ENCODE measurements at places on chromosomes 1 and 21.

- DNase-seq = no peak
Measured at GRCh38 chr1:227306689-227307088, 11.6 kb downstream of the CDC42BPA start.

DNA sequence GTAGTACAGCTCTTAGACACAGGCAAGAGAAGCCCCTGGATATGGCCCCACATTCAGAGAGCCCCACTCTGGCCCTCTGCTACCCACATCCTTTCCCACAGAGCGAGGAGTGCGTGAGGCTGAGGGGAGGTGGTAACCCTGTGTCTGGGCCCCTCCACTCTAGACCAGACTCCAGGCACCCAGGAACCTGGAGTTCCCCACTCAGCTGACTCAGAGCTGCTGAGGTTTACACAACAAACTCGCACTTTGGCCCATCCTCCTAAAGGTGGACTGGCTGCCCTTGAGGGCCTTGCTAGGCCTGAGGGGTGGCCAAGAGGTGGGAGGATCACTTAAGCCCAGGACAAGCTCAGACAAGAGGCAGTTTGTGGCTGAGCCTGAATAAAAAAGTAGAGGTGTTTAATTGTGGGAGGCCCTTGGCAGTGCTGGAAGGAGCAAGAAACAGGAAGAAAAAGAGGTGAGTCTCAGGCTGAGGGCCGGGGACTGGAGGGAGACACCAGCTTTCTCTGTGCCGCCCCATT, 10.7 kb downstream of the MR1 start:
- no peak for DNase-seq

GRCh38 chr1:91653183-91653582, 152.5 kb downstream of the CDC7 start:
- DNase-seq = no peak

DNA sequence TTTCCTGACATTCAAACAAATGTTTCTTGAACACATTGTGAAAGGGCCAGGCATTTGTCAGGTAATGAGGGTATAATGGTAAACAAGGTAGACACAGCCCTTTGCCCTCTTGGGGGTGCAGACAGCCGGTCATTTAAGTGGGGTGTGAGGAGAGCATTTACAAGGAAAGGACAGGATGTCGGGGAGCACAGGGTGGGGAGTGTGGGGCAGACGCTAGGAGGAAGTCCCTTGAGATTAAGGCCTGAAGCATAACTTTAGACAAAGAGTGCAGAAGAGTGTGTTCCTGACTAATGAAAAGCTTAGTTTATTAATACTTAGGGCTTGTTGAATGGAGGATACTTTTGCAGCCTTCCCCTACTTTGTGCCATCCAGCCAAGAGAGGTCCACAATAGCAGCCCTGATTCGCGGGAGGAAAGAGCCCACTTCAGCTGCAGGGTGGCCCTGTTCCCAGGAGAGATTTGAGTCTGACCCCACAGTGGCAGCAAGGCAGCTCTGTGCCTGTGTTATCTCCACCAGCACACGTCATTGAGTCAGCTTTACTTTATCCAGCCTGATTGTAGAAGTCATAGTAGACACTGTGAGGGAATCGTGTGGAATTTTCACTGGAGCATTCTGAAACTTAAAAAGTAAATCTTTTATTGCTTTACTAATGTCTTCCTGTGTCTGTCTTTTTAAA, 35.1 kb downstream of the MPZL1 start:
- DNase-seq = no peak

DNA sequence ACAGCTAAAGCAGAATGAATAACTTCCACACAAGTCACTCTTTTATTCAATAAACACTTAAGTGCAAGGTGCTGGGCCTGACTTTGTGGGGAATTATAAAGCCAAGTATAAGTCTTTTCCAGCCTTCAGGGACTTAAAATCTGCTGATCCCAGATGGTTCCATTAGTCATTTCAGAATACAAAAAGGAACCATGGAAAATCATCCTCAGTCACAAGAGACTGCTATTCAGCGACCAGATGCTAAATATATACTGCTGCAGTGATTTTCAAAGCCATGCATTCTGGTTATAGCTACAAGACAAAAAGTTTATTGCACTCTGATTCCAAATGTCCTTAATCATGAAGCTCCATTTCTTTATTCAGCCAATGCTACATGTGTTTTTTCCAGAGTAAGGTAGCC, 25.7 kb downstream of the GLMN start:
- no peak for DNase-seq

- DNase-seq = peak; percentile 81
Measured at GRCh38 chr1:30911059-30911954, 2.7 kb upstream of the SDC3 start.

DNA sequence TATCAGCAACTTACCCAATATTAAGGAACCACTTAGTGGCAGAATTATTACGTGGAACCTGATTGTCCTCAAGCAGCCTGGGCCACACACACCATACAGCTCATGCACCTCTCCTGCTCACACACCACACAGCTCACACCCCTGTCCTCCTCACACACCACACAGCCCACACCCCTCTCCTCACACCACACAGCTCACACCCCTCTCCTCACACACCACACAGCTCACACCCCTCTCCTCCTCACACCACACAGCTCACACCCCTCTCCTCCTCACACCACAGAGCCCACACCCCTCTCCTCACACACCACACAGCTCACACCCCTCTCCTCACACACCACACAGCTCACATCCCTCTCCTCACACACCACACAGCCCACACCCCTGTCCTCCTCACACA, 36.8 kb upstream of the LAMC2 start:
- no peak for DNase-seq

GRCh38 chr1:231534703-231535159, 6.3 kb downstream of the TSNAX start:
- no peak for DNase-seq

GRCh38 chr21:40562242-40563002, 284.5 kb downstream of the DSCAM start:
- DNase-seq = no peak

GRCh38 chr1:94245747-94246438, 8.5 kb upstream of the ARHGAP29 start:
- DNase-seq = no peak

GRCh38 chr1:214014730-214015129, 27.0 kb downstream of the PROX1 start:
- DNase-seq = no peak

DNA sequence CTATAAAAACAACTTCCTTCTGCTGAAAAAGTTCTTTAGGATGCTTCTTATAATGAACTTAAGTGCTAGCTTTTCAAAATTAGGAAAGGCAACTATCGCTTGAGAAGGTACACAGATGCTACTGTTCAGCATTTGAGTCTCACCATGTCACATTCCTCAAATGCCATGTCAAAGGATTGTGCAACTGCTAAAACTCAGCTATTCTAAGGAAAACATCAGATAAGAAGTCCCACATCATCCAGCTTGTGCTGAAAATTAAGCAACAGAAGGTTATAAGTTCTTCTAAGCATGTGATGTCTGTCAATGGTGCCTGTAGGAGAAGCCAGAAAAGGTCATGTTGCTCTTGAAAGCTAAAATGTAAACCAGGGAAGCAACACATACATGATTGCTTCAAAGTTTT, 36.5 kb downstream of the MCOLN2 start:
- peak; percentile 22 for DNase-seq

GRCh38 chr21:32278103-32278502, 746 bp downstream of the MIS18A start:
- DNase-seq = no peak

DNA sequence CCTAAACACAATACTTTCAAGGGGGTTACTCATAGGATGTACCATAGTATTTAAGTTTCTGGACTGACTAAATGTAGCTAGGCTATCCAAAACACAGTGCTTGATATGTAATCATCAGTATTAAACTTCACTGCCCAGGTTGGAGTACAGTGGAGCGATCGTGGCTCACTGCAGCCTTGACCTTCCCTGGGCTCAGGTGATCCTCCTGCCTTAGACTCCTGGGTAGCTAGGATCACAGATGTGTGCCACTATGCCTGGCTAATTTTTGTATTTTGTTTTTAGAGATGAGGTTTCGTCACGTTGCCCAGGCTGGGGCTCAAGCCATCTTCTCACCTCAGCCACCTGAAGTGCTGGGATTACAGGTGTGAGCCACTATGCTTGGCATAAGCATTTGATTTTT, 10.6 kb downstream of the NASP start:
- DNase-seq = no peak

DNA sequence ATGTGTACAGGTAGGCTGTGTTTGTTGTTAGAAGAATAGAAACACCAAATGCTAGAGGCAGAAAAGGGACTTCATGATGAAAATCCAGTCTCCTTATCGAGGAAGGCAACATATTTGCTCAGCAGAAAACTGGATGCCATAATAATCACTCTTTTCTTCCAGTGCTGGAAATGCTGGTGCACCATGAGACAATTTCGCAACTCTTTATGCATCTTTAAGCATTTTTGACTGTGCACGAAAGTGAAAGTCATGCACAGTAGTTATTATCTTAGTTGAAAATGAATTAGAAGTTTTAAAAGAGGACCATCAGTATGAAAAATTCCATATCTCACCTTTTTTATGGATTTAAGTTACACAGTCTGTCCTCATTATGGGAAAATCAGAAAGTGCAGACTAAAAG, 29.1 kb downstream of the SMYD2 start:
- no peak for DNase-seq

GRCh38 chr1:73611681-73612080, 586.3 kb downstream of the LRRIQ3 start:
- DNase-seq = no peak

DNA sequence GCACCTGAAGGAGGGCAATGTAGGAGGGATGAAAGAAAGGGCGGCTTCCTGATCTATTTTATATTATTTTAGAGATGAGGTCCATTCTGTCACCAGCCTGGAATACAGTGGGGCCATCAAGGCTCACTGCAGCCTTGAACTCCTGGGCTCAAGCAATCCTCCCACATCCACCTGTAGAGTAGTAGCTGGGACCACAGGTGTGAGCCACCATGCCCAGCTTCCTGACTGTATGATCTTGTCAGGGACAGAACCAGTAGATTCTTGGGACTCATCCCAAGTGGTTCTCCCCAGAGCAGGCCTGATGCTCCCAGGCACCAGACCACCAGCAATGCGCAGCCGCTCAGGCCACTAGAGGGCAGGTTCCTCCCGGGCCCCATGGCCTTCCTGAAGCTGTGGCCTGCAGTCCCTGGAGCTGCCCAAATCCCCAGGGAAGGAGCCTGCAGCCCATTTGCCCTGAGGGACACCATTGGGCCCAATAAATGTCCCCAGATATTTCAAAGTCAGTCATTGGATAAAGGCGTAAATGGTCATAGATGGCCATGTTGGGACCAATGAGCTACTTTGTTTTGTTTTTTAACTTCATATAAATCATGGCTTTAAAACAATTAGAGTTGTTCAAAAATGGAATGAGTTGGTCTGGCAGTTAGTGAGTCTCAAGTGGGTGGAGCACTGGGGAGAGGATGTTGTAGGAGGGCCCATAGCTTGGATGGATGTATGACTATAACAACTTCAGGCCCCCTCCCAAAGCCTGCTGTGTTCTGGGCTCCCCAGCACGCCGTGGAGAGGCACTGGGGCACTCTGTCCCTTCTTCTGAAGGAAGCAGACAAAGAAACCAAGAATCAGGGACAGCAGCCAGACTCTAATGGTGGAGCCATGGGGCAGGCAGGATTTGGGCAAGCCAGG, 44.7 kb upstream of the GOLT1A start:
- peak; percentile 20 for DNase-seq

GRCh38 chr21:27838573-27838972, 871.7 kb upstream of the ADAMTS5 start:
- no peak for DNase-seq

DNA sequence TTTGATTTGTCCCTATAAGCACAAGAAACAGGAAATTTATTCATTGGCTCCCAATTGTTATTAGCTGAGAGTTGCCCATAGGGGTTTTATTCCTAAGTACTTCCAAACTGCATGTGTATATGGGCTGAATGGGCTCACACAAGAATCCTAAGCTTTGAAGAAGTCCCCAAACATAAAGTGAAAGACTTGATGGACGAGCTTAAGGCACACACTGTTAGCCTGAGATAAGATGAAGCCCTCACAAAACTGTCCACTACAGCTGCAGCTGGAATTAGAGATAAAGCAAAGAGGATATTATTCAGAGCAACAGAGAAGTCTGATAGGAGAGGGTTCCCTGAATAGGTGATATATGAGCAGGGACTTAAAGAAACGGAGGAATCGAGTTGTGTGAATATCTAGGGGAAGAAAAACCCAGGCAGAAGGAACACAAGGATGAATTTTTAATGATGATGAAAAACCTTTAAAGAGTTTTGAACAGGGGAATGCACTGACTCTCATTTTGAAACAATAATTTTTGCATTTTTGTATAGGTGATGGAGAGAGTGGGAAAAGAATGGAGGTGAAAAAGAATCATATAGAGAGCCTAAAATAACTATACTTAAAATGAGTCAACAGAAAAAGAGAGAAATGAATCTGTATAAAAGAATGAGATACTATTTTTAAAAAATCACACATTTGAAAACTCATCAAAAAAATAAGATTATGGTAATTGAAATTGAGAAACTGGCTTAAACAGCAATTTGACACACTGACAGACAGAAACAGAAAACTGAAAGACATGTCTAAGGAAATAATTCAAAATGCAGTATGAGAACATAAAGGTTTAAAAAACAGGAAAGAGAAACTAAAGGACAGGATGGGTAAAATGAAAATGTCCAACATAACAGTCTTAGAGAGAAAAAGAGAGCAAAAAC, 133.6 kb upstream of the POGK start:
- no peak for DNase-seq

DNA sequence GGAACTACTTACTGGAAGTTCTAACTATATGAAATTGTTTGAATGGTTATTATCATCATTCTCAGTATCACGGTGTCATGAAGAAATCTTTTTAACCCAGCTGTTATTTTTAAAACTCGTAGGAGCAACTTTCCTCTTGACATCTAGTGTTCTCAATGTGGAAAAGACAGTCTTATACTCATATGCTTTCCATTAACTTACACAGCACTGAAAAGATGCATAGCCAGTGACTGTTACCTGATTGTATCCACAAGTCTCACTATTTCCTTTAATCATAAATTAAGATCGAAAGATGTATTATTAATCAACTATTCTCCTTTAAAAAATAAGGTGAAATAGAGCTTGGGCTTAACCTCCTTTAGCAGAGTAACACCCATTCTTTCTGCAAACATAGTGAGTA, 59.7 kb upstream of the TNFSF4 start:
- DNase-seq = no peak

- no peak for DNase-seq
Measured at GRCh38 chr21:31260790-31261189, 83.3 kb downstream of the TIAM1 start.

GRCh38 chr1:229240532-229240931, 30.4 kb upstream of the RAB4A start:
- DNase-seq = no peak

GRCh38 chr21:31682620-31683019, 23.1 kb downstream of the SOD1 start:
- DNase-seq = no peak

GRCh38 chr1:91872559-91873081, 13.3 kb downstream of the TGFBR3 start:
- DNase-seq = no peak

DNA sequence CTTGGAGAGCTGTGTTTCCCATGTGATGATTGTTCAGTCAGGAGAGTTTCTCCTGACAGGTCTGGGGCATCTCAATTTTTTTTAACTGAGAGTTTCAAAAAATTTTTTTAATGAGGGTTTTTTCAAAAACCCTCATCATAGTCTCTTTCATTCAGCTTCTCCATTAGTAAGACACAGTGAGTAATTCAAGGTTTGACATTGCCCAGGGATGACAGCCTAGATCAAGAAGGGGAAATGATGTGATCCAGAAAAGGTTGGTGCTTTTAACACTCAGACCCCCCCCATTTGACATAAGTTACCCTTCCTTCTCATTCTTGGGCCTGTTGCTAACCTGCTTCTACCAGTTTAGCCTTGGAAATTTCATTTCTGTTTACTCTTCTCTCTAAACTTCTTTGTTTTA, 189.4 kb upstream of the HOOK1 start:
- no peak for DNase-seq

GRCh38 chr1:33867684-33868083, 3.8 kb downstream of the HMGB4 start:
- no peak for DNase-seq

Measured in fibroblast of the conjunctiva (primary cell).